ENCODE measurements at places on chromosomes 12 and 14.

DNA sequence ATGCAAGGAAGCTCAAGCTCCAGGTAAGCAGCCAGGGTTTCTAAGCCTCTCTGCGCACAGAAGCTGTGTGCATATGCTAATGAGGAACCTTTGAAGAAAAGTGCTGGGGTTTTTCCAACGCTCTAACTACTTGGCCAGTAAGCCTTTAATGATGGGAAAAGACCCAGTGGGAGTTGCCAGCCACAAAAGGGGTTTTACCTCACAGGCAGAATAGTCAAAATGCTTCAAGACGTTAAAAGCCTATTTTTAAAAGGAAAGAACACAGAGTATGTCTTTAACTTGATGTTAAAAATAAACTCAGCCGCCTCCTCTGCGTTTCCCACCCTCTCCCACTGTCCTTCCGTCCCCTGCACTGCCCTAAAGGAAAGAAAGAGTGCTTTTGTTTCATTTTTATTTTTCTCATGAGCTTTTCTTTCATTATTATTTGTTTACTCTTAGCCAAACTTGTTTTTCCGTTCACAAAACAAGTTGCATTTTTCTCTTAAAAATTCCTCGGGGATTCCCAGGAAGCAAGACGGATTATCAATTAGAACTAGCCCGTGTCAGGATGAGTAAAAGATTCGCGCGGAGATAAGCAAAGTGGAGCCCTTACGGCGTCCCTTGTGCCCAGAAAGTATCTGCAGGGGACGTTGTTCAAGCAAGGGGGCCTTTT is 209.8 kb upstream of the NUDT4 start:
- peak; percentile 49 for DNase-seq

DNA sequence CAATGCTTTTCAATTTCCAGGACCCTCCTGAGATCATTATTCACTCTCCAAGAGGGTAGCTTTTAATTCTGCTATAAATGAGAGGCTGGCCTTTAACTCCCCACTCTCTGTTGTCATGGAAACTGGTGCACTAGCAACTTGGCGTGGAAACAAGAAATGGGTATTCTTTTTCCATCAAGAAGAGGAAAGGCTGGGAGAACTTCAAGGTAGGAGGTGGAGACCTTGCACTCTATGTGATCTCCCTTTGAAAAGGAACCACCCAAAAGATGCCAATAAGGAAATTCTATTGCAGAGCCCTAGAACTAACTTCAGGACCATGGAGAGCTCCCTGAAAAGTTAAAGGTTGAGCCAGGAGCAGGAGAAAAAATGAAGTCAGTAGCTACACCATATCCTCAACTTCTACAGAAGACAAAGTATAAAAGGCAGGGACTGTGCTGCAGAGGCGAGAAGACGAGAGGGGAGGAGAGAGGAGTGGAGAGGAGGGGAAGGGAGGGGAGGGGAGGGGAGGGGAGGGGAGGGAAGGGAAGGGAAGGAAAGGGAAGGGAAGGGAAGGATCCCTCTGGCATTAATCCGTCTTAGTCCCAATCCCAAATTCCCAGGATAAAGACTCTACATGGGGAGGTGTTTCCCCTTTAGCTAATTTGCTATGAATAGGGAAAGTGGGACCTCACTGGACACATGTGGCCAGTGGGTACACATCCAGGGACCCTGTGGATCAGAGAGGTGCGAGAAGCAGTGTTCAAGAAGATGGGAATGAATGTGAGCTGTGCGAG is 46.7 kb upstream of the FICD start:
- peak; percentile 56 for DNase-seq

GRCh38 chr14:77270361-77271112 is 469 bp downstream of the NGB start:
- DNase-seq, result no peak

GRCh38 chr14:43408472-43408871 is 1098.6 kb downstream of the FSCB start:
- DNase-seq, result no peak

GRCh38 chr14:97924922-97925613 is 1127.9 kb downstream of the VRK1 start:
- no peak for DNase-seq

DNA sequence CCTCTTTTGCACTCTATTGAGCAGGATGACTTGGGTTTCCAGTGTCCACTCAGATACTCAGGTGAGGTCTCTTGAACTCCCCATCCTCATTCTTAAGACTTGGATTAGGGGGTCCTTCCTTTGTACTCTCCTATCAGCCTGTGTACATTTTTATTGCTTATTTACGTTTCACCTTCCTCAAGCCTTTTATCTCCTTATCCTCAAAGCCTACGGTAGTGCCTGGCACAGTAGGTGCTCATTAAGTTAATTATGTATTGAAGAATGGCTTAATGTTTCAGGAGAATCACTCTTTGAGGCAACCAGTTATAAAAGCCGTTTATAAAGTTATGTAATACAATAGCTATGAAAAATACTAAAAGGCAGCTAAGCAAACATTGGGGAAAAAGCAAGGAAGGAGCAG is 315.7 kb downstream of the NPAS3 start:
- DNase-seq, result no peak

Measured in choroid plexus epithelial cell (primary cell).